GM12878 (cell line): ENCODE measurements at places on chromosomes 3 and 15.

- no peak for DNase-seq
These were observed 13.6 kb downstream of the CCDC12 start for GRCh38 chr3:46962990-46963389.

- DNase-seq, result no peak
These were observed 55.5 kb upstream of the SMAD3 start for GRCh38 chr15:67009576-67010569.

GRCh38 chr3:58023531-58023930, 15.3 kb downstream of the FLNB start:
- no peak for DNase-seq

DNA sequence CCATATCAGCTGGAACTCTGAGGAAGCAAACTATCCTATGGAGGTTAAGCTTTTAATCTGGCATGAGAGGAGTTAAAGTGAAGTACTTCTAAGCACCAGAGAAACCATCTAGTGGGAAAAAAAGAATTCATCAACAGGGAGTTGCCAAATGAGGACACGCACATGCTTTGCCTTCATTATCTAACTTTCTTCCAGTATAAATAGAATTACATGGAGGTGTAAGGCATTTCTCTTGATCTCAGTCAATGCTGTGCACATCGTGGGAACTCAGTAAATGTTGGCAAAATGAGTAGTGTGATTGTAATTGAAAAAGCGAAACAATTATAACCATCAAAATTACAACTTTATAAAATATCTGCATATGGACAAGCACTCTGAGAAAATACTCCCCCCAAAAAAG, 8.0 kb upstream of the GSK3B start:
- DNase-seq, result no peak

GRCh38 chr15:99172989-99173388, 68.1 kb downstream of the SYNM start:
- DNase-seq, result no peak
